ENCODE measurements at places on chromosomes 2 and 18.

DNA sequence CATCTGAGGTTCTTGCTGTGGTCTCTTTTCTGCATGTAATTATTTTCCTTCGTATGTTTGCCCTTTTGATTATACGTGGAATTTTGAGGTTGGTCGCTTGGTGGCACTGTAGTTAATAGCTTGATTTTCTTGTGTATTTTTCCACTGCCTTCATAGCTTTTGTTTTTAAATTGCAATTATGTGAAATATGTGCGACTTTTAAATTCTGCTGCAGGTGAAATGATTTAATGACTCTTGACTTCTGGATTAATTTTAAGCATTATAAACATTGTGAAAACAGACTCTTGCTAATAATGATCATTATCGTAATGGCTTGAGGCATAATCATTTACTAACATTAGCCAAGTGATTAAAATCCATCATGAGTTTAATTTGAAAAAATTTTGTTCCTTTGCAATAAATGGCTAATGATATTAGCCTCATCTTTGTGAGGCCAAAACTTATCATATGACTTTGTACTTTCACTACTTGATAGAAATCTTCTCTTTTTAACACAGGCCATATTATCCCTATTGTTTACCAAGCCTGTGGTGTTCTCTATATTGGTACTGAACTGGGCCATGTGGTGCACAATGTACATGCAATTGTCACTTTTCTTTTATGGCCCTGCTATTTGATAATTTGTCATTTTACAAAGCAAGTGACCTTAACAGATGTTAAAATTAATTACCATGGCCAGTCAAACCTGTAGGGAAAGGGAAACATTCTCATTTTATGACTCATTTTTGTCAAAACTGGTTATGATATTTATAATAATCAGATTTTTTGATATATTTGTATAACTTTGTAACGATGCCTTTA, 62.8 kb upstream of the NEUROD1 start:
- no peak overlapping the region for H3K4me3 ChIP-seq
- no peaks in the 10 kb centered on the region for H3K36me3 ChIP-seq

GRCh38 chr2:216553093-216553478, 54.4 kb downstream of the RPL37A start:
- no peaks in the 10 kb centered on the region for H3K36me3 ChIP-seq
- no peaks in the 10 kb centered on the region for H3K27me3 ChIP-seq
- H3K4me3 ChIP-seq: no peak overlapping the region
- DNase-seq: no peak

DNA sequence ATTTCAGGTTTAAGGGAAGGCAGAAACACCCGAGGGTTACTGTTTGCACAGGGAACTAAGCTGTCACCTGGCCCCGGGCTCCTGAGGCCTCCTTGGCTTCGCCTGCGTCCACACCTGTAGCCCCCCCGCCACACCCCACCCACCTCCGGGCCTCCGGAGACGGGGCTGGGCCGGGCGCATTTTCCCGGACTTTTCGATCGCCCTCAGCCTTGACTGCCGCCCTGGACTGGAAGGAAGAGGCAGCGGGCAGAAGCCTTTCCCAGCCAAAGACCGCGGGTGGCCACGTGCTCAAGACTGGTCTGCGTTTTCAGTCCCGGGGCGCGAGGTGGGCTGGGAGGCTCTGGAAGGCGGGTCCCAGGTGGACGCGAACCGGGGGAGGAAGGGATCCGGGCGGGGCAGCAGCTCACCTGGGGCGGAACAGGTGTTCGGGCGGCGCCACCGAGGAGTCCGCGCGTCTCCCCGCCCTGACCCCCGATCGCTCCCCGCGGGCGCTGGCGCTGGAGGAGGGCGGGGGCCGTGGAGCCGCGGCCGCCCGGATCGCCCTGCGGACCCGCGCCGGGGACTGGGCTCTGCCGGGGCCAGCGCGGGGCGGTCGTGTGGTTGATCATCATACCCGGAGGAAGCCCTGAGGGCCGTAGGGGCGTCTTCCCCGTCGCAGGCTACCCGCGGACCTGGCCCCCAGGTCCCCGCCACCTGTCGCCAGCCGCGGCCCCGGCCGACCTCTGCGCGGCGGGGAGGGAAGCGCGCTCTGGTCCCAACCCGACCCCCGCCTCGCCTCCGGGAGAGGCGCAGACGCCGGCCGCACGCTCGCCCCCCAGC, 3.2 kb downstream of the ID2 start:
- no peaks in the 10 kb centered on the region for H3K27me3 ChIP-seq
- no peaks in the 10 kb centered on the region for H3K36me3 ChIP-seq
- peak; percentile 86 for DNase-seq
- H3K27ac ChIP-seq: peak overlapping the region; percentile 96
- peaks cover 6% of the 10 kb centered on the region for H3K4me1 ChIP-seq

DNA sequence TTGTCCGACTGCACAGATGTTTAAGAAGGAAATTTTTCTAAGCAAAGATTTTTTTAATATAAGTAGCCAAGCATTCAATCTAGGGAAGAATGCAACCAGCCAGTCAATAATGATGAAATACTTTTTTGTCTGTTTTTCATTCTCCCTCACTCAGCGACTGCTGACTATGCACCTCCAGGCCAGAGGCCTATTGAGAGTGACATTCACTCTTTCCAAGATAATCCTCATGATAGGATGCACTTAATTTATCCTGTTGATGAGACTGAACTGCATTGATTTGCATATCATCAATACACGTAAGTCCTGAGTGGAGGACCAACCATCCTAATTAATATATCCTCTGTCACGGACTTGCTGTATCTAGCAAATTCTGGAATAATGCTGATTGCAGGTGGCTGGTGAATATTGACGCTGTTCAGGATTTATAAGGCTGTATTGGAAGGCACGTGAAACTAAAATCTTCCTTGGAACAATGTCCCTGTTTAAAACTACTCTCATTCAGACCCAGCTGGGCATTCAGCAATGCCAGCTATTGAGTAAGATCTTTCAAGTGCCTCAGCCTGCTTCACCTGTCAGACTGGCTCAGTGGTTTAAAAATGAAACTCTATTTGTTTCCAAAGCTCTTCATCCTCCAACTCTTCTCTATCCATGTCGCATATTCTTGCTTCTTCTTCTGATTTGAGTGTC, 142.2 kb downstream of the MAP2 start:
- no peak for DNase-seq
- H3K27ac ChIP-seq: no peak overlapping the region
- H3K27me3 ChIP-seq: no peaks in the 10 kb centered on the region
- no peak overlapping the region for H3K4me3 ChIP-seq
- no peaks in the 10 kb centered on the region for H3K4me1 ChIP-seq

GRCh38 chr18:40159141-40160017, 1795.7 kb upstream of the PIK3C3 start:
- no peak for DNase-seq
- no peaks in the 10 kb centered on the region for H3K4me1 ChIP-seq
- no peaks in the 10 kb centered on the region for H3K27me3 ChIP-seq
- no peak overlapping the region for H3K27ac ChIP-seq
- no peaks in the 10 kb centered on the region for H3K36me3 ChIP-seq
- no peak overlapping the region for H3K4me3 ChIP-seq

DNA sequence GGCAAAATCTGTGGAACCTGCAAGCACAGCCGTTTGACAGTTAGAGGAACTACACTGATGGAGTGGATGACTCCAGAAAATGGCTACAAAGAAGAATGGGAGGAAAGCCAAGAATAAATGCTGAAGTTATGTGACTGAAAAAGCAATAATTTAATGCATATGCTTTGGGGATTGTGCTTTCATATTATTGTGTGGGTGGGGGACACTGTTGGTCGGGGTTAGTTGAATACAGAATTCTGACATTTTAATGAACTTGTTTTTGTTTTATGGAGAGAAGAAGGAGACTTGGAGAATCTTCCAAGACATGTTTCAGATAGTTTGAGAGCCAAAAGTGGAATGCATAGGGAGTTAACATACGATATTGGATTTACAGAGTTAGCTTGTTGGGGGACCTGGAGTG, 68.5 kb downstream of the NRP2 start:
- no peaks in the 10 kb centered on the region for H3K36me3 ChIP-seq
- no peak overlapping the region for H3K27ac ChIP-seq
- H3K4me1 ChIP-seq: peaks cover 47% of the 10 kb centered on the region
- H3K27me3 ChIP-seq: no peaks in the 10 kb centered on the region
- H3K4me3 ChIP-seq: no peak overlapping the region

DNA sequence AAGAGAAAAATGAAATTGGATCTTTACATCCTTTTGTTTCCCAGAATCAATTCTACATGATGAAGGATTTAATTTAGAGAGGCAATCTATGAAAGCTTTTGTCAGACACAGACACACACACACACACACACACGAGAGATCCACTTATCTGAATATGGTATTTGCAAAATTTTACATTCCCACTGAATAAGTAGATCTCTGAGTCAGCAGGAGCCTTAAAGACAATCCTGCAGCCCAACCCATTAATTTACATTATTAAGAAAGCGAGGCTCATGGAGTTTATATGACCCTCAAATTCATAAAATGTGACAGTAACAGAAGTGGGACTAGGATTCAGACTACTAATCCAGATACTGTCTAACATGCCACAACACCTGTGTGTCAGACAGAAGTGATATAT, 404.4 kb downstream of the NRXN1 start:
- no peaks in the 10 kb centered on the region for H3K27me3 ChIP-seq
- H3K4me3 ChIP-seq: no peak overlapping the region
- H3K36me3 ChIP-seq: no peaks in the 10 kb centered on the region
- DNase-seq: no peak

DNA sequence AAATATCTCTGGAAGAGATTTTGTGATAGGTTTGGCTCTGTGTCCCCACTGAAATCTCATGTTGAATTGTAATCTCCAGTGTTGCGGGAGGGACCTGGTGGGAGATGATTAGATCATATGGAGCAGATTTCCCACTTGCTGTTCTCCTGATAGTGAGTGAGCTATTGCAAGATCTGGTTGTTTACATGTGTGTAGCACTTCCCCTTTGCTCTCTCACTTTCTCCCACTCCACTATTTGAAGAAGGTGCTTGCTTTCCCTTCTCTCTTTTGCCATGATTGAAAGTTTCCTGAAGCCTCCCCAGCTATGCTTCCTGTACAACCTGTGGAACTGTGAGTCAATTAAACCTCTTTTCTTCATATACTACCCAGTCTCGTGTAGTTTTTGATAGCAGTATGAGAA, 97.0 kb upstream of the FN1 start:
- H3K36me3 ChIP-seq: no peaks in the 10 kb centered on the region
- H3K27me3 ChIP-seq: no peaks in the 10 kb centered on the region
- no peak overlapping the region for H3K27ac ChIP-seq
- DNase-seq: no peak
- peaks cover 3% of the 10 kb centered on the region for H3K4me1 ChIP-seq
